ENCODE measurements at places on chromosomes 3 and 15.
A peak's percentile ranks its signal among the peaks of the same experiment; 100 is the strongest.

DNA sequence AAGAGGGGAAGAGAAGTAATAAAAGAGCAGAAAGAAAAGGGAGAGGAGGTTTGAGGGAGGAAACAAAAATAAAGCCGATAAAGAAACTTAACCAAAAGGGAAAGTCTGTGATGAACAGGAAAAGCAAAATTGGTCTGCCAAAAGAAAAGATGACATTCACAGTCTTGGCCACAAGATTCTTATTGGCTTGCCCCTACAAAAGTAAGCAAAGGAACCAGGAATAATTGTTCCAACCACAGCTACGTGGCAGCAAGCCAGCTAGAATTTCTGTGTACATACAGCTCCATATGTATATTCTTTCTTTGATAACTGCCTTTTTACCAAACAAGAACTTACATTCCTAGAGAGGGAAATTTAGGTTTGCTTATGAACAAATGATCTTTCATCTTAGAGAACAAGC lies 79.6 kb downstream of the MLH1 start:
- DNase-seq, result peak; percentile 82

DNA sequence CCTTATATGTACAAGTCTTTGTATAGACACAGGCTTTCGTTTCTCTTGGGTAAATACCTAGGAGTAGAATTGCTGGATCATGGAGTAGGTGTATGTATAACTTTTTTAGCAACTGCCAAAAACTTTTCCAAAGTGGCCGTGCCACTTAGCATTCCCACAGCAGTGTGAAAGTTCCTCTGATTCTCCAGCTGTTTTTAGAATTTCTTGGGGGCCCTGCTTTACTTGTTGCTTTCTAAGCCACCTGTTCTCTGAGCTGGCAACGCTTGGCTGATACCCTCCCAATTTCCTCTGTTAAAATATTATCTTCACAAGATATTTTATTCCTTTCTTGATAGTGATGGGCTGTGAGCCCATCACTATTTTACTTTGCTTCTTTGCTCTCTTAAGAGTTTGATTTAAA lies 19.2 kb downstream of the LIMD1 start:
- no peak for DNase-seq

- DNase-seq, result no peak
Measured at GRCh38 chr15:66922608-66923007, 142.8 kb upstream of the SMAD3 start.

DNA sequence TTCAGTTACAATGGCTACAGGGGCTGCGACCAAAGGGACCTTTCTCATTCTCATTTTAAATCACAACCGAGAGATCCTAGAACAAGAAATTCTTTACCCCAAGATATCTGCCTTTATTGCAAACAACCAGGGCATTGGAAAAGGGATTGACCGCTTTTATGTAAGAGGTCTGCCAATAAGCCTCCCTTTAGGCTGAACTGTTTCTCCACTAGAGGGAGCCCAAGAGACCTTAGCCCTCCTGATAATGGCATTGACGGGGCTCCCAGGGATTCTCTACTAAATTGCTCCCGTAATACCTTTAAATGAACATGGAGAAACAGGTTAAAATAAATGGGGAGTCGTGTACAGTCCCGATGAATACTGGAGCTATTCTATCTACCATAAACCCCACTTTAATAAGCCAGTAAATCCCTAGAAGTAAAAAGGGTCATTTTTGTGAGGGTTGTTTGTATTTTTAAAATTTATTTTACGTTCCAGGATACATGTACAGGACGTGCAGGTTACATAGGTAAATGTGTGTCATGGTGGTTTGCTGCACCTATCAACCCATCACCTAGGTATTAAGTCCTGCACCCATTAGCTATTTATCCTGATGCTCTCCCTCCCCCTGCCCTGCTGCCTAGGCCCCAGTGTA lies 7.5 kb upstream of the IGSF10 start:
- peak; percentile 71 for DNase-seq

GRCh38 chr3:145898487-145898886 lies 262.5 kb downstream of the PLOD2 start:
- peak; percentile 12 for DNase-seq

GRCh38 chr3:32313723-32314473 lies 75.4 kb downstream of the CMTM8 start:
- DNase-seq, result peak; percentile 53

GRCh38 chr15:101172501-101173071 lies 79.3 kb downstream of the CHSY1 start:
- DNase-seq, result no peak

DNA sequence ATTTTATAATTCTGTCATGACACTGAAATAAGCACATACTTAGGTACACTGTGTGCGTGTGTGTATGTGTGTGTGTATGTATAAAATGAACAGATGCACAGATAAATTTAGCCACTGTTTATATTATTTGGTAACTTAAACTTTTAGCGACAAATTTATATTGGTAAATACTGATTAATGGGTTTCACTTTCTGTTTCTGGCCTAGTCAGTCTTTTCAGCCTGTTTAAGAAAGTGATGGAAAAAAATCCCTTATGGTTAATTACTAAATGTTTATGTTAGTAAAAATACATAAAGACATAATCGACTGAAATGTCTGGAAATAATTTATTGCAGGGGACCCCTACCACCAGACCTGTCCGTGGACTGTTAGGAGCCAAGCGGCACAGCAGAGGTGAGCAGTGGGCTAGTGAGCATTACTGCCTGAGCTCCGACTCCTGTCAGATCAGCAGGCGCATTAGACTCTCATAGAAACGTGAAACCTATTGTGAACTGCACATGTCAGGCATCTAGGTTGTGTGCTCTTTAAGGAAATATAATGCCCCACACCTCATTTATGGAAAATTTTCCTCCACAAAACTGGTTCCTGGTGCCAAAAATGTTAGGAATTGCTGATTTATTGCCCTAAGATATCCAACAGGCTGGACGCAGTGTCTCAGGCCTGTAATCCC lies 717.4 kb downstream of the SI start:
- no peak for DNase-seq

DNA sequence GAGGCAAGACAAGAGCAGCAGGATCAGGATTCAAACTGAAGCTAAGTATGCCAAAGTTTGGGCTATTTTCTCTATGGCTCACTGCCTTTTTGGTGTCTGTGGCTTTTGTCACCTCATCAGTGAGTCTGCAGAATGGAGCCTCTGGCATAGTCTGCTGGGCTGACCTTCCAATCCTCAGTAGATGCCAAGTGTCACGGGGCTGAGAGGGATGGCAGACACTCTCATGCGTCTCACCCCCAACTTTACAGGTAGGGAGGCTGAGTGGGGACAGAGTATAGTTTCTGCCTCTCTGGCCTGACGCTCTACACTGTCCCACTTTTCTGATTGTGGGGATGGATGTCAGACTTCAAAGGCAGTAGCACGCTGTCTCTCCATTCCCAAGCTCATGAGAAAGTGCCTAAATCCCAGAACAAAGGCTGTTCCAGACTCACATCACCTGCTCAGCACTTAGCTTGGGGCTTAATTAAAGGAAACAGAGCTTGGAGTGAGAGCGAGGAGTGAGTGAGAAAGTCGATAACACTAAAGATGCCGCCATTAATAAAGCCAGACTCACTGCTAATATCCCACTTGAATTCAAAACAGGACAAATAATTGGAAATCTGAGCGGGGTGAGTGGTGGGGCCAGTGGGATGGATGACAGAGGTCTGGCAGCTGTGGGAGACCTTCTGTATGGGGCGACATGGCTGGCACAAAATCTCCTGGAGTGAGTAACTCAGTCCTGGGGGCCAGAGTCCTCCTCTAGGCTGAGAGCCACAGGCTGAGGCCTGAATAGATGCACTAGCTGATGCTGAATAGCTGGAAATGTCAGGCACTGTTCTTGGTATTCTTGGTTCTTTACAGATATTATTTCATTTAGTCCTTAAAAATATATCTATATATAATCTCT lies 78.4 kb upstream of the MRPS22 start:
- DNase-seq, result no peak

DNA sequence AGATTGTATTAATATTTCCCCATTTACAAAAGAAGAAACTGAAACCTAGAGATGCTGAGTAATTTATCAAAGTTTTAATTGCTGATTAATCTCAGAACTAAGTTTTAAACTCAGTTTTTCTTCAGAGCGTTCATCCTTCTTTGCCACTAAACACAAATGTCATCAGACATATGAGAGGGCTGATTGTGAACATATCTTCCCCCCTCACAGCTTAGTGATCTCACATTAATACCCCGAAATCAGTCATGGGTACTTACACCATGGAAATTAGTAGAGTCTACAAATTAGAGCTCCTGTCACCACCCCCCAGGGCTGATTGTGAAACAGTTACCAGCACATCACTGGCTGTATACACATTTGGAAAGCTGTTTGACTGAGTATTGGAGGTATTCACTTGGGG lies 189.3 kb upstream of the SGO1 start:
- DNase-seq, result no peak

- no peak for DNase-seq
Measured at GRCh38 chr15:92670621-92671020, 15.0 kb upstream of the FAM174B start.

DNA sequence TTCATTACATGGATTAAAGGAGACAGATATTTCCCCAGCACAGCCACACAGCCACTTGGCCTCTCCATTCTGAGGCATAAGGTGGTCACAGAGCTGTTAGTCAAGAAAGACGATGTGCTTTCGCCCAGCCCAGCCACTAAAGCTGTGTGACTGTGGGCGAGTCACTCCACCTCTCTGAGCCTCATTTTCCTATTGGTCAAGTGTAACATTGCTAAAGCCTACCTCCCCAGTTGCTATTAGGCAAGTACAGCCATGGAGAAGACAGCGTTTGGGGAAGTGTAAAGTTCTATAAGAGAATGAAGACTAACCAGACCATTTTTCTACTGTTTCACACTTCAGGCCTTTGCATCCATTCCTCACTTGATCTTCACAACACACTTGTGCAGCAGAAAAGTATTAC lies 24.1 kb downstream of the TMEM40 start:
- no peak for DNase-seq

- DNase-seq, result no peak
Measured at GRCh38 chr3:127440384-127440783, 150.1 kb downstream of the TPRA1 start.

DNA sequence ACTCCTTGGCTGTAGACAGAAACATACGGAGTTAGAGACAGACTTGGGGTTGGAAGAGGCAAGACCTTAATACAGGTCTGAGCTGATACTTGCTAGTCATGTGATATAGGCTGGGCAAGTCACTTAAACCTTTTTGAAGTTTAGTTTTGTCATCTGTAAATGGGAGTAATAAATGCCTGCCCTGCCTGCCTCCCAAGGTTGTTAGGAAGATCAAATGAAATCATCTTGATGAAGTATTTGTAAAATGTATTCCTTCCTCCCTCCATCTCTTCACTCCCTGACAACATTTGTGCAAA lies 2.9 kb downstream of the PXK start:
- DNase-seq, result no peak

- peak; percentile 84 for DNase-seq
Measured at GRCh38 chr3:49133226-49133951, 539 bp upstream of the LAMB2 start.

- peak; percentile 88 for DNase-seq
Measured at GRCh38 chr15:41870689-41871081, 23.2 kb downstream of the SPTBN5 start.

GRCh38 chr3:132709761-132710160 lies 12.4 kb downstream of the NPHP3 start:
- no peak for DNase-seq

DNA sequence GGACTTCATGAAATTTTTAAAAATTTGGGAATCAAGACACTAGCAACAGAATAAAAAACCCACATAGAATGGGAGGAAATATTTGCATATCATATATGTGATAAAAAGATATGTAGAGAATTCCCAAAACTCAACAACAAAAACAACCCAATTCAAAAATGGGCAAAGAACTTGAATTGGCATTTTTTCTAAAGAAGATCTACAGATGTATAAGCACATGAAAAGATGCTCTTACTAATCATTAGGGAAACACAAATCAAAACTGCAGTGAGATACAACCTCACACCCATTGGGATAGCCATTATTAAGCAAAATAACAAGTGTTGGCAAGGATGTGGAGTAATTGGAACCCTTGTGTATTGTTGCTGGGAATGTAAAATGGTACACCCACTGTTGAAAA lies 10.1 kb downstream of the LCTL start:
- DNase-seq, result no peak

DNA sequence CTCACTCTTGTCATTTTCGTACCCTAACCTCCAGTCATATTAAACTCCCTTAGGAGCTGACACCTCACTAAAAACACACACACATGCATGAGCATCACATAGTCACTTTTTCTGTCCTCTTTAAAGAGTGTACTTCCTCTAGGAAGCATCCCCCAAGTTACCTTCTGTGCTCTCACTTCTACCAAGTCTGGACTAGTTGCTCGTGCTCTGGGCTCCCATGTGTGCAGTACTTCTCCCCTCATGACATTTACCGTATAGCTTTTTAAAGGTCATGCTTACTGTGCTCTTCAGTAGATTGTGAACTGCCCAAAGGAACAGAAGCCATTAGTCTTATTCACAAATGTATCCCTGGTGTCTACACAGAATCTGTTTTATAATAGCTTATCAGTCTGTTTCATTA lies 42.0 kb downstream of the CRYBG3 start:
- no peak for DNase-seq

- DNase-seq, result peak; percentile 43
Measured at GRCh38 chr15:90266485-90266884, 1.0 kb downstream of the NGRN start.

- no peak for DNase-seq
Measured at GRCh38 chr3:142992323-142992722, 9.0 kb upstream of the U2SURP start.

GRCh38 chr15:40436892-40437751 lies 3.6 kb upstream of the BAHD1 start:
- no peak for DNase-seq

GRCh38 chr15:64862408-64862807 lies 20.7 kb downstream of the PLEKHO2 start:
- DNase-seq, result no peak

- no peak for DNase-seq
Measured at GRCh38 chr3:152200476-152201420, 68.0 kb upstream of the MBNL1 start.

- DNase-seq, result peak; percentile 50
Measured at GRCh38 chr3:8450618-8451017, 51.0 kb upstream of the LMCD1 start.

DNA sequence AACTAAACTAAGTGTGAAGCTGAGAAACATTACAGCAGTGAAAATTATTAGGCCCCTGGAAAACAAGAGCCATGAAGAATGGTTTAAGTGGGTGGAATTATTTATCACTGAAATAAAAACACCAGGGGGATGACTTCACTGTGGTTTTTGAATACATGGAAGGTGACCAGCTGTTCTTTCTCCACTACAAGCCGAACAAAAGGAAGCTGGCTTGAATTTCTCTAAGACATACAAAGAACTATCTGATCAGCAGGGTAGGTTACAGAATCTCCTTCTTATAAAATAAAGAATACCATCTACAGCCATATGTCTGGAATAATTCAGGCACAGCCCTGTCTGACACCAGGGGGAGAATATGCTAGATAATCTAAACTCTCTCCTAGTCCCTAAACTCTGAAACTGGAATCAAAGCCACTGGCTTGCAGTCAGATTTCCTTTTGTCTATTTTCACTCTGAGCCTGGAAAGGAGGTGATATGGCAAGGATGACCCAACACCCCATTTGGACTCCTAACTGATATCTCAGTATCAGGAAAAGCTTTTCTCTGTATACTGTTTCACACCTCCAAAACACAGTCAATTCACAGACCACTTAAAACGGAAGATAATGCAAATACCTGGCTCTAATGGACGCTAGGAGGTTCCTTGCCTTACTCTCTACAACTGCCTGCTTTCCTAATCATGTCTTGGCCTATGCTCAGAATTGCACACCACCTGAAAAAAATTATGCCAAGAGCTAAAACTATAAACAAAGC lies 31.2 kb downstream of the SPATA12 start:
- peak; percentile 64 for DNase-seq

Data from fibroblast of mammary gland (primary cell).